ENCODE measurements at places on chromosomes 6 and 20. TPM values are rescaled to one million over a fixed set of nuclear protein-coding genes. Genes with fewer than 3 reads are reported as not detected.

- DNase-seq, result no peak
- no peaks in the 10 kb centered on the region for H3K27me3 ChIP-seq
- H3K4me1 ChIP-seq, result peaks cover 14% of the 10 kb centered on the region
- H3K36me3 ChIP-seq, result peaks cover 28% of the 10 kb centered on the region
- no peak overlapping the region for H3K27ac ChIP-seq
Measured at GRCh38 chr20:25483431-25484132, 76.1 kb downstream of the GINS1 start.

Gene CRYBG1
- 1.3 TPM for total RNA-seq

GRCh38 chr6:15107644-15108382, 138.1 kb upstream of the JARID2 start:
- no peaks in the 10 kb centered on the region for H3K36me3 ChIP-seq
- no peak overlapping the region for H3K4me3 ChIP-seq
- no peak for DNase-seq

Gene TRIM40
- total RNA-seq, result not detected

- no peak overlapping the region for H3K4me3 ChIP-seq
- no peaks in the 10 kb centered on the region for H3K36me3 ChIP-seq
- no peaks in the 10 kb centered on the region for H3K27me3 ChIP-seq
- no peak for DNase-seq
- H3K27ac ChIP-seq, result no peak overlapping the region
- H3K4me1 ChIP-seq, result no peaks in the 10 kb centered on the region
Measured at GRCh38 chr6:72824833-72825232, 203.0 kb downstream of the KCNQ5 start.

Gene SAPCD1
- total RNA-seq, result not detected

- DNase-seq, result no peak
- H3K4me1 ChIP-seq, result no peaks in the 10 kb centered on the region
- no peaks in the 10 kb centered on the region for H3K36me3 ChIP-seq
- no peak overlapping the region for H3K4me3 ChIP-seq
- H3K27ac ChIP-seq, result no peak overlapping the region
Measured at GRCh38 chr6:97656706-97657350, 373.8 kb upstream of the MMS22L start.

Gene PKIG
- total RNA-seq, result 172 TPM

- peaks cover 29% of the 10 kb centered on the region for H3K4me1 ChIP-seq
- DNase-seq, result no peak
Measured at GRCh38 chr20:63343460-63344445, 17.4 kb downstream of the CHRNA4 start.

GRCh38 chr6:7697820-7698623, 27.9 kb upstream of the BMP6 start:
- no peaks in the 10 kb centered on the region for H3K4me1 ChIP-seq
- no peak for DNase-seq
- peaks cover 19% of the 10 kb centered on the region for H3K27me3 ChIP-seq

- peak overlapping the region; percentile 96 for H3K27ac ChIP-seq
- no peaks in the 10 kb centered on the region for H3K36me3 ChIP-seq
- H3K4me1 ChIP-seq, result peaks cover 75% of the 10 kb centered on the region
Measured at GRCh38 chr20:63831646-63831992, 555 bp upstream of the ZBTB46 start.

DNA sequence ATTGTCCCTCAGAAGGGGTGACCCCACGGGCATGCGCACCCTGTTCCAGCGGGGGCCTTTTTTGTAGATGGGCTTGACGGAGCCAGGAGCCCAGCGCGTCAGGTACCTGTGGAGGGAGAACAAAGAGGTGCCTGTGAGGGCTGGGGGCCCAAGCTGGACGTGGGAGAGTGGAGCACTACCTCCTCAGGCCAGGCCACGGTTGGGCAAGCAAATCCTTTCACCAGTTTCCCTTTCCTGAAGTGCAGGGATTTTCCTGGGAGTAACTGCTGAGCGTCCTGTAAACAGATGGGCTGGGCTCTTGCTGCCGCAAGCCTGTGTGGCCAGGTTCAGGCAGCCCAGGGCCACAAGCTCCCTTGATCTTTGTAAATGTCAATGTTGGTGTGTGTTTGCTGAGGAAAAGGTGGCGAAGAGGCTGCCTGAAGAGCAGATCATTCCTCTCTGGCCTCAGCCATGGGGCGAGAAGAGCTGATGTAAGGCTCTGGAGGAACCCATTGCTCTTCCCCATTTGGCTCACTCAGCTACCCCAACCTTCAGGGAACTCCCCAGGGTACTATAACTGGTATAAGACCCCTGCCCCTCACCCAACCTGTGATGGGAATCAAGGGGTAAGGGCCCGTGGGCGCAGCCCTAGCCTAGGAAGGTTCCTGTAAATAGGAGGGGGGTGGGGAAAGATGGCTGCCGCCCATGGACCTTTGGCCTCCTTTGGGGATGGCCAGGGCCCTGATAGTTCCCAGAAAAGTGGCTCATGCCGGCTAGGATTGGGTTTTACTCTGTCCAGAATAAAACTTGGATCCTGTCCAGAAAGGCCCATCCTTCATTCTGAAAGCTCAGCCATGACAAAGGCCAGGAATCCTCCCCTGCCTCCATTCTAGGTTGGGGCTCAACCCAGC, 15.5 kb downstream of the MRPS18A start:
- peaks cover 70% of the 10 kb centered on the region for H3K36me3 ChIP-seq
- H3K27me3 ChIP-seq, result no peaks in the 10 kb centered on the region
- peaks cover 76% of the 10 kb centered on the region for H3K4me1 ChIP-seq
- no peak for DNase-seq
- peak overlapping the region; percentile 89 for H3K27ac ChIP-seq
- no peak overlapping the region for H3K4me3 ChIP-seq

DNA sequence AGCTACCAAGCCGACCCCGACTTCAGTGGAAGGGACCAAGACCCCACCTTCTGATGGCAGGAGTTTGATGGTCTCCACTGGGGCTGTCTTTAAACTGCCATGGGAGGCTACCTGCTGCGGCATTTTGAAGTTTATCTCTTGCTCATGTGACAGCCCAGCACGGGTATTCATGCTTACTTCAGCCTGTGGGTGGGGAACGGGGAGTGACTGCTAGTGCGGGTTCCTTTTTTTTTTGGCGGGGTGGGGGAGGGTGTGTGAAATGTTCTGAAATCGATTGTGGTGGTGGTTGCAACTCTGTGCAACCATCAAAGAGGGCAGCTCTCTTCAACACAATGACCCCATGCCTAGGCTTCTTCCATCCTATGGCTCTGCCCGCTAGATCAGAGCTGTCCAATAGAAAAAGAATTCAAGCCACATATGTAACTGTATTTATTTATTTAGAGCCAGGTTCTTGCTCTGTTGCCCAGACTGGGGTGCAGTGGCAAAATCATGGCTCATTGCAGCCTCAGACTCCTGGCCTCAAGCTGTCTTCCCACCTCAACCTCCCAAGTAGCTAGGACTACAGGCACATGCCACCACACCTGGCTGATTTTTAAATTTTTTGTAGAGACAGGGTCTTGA, 53.7 kb downstream of the PPP1R16B start:
- DNase-seq, result no peak
- no peak overlapping the region for H3K27ac ChIP-seq
- peaks cover 4% of the 10 kb centered on the region for H3K4me1 ChIP-seq
- peaks cover 2% of the 10 kb centered on the region for H3K27me3 ChIP-seq
- H3K36me3 ChIP-seq, result no peaks in the 10 kb centered on the region
- no peak overlapping the region for H3K4me3 ChIP-seq

GRCh38 chr6:54087721-54088120, 23.5 kb upstream of the MLIP start:
- no peak for DNase-seq
- no peaks in the 10 kb centered on the region for H3K27me3 ChIP-seq

- no peaks in the 10 kb centered on the region for H3K36me3 ChIP-seq
- peaks cover 67% of the 10 kb centered on the region for H3K27me3 ChIP-seq
- H3K4me3 ChIP-seq, result no peak overlapping the region
- no peak overlapping the region for H3K27ac ChIP-seq
- no peaks in the 10 kb centered on the region for H3K4me1 ChIP-seq
Measured at GRCh38 chr6:39263303-39264037, 34.2 kb upstream of the KCNK5 start.

Gene RAD21L1
- total RNA-seq, result not detected

DNA sequence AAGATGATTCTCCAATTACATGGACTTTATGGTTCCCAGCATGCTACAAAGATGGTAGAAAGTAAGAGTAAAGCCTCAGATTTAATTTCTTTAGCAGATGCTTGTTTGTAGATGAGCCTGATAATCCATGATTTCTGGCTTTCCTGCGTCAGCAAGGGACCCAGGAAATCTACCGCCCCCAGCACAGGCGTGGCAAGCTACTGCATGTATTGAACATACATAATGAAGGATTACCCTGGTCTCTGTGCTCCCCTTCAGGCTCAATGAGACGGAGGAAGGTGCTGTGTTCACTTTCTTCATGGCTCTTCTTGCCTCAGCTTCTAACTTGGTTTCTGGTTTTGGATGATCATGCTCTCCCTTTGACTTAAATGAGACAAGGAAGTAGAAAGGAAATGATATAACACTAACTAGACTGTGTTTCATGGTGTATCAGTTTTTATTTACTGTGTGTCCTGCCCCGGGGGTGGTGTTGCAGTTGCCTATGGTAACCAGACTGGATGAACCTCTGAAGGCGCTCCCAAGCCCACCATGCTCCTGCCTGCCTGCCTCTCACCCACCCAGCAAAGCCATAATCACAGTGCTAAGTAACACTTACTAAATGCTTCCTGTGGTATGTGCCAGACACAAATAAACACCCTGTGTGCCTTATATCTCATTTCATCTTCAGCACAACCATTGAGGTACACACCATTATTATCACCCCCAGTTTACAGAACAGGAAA, 17.9 kb downstream of the GCM1 start:
- H3K27ac ChIP-seq, result no peak overlapping the region
- no peaks in the 10 kb centered on the region for H3K36me3 ChIP-seq
- peaks cover 52% of the 10 kb centered on the region for H3K27me3 ChIP-seq
- no peak for DNase-seq

- no peak overlapping the region for H3K27ac ChIP-seq
- peaks cover 76% of the 10 kb centered on the region for H3K27me3 ChIP-seq
- peak overlapping the region; percentile 64 for H3K4me3 ChIP-seq
- H3K36me3 ChIP-seq, result no peaks in the 10 kb centered on the region
- no peak for DNase-seq
Measured at GRCh38 chr6:26613689-26614683, 17.2 kb downstream of the ABT1 start.

Gene OPN5
- not detected for total RNA-seq

- H3K27ac ChIP-seq, result no peak overlapping the region
- no peak for DNase-seq
- H3K4me1 ChIP-seq, result no peaks in the 10 kb centered on the region
- no peaks in the 10 kb centered on the region for H3K27me3 ChIP-seq
- H3K36me3 ChIP-seq, result no peaks in the 10 kb centered on the region
- no peak overlapping the region for H3K4me3 ChIP-seq
Measured at GRCh38 chr6:169533301-169534038, 168.4 kb downstream of the WDR27 start.

Gene BEND3
- 1.5 TPM for total RNA-seq

- no peak for DNase-seq
- H3K27me3 ChIP-seq, result no peaks in the 10 kb centered on the region
- peak overlapping the region; percentile 96 for H3K4me3 ChIP-seq
- H3K36me3 ChIP-seq, result peaks cover 26% of the 10 kb centered on the region
- H3K27ac ChIP-seq, result peak overlapping the region; percentile 93
- H3K4me1 ChIP-seq, result peaks cover 21% of the 10 kb centered on the region
Measured at GRCh38 chr6:3117912-3118352, 579 bp upstream of the BPHL start.

- H3K4me1 ChIP-seq, result peaks cover 47% of the 10 kb centered on the region
- no peak for DNase-seq
- H3K4me3 ChIP-seq, result no peak overlapping the region
Measured at GRCh38 chr20:46122516-46123481, 4.7 kb downstream of the CD40 start.

Gene PLN
- 2,329 TPM for total RNA-seq

Gene BHLHE23
- not detected for total RNA-seq

Gene CHRNA4
- 0.38 TPM for total RNA-seq

DNA sequence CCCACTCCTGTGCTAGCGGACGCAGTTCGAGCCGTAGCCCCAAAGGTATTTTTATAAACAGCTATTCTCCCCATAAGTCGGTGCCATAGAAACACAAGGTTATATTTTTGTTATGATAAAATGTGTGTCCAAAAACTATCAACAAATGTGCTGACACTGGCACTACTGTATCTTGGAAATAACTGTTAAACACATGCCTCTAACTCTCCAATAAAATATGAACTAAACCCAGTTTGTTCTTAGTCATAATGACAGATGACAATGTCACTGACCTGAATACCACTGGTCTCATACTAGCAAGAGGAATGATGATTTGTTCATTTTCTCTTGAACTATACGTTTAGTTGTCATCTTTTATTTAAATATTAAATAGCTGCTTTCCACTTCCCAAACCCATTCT, 51.4 kb upstream of the NUP153 start:
- H3K4me1 ChIP-seq, result no peaks in the 10 kb centered on the region
- no peak for DNase-seq
- no peak overlapping the region for H3K4me3 ChIP-seq
- no peak overlapping the region for H3K27ac ChIP-seq

GRCh38 chr20:40275738-40276137, 413.3 kb downstream of the MAFB start:
- H3K4me1 ChIP-seq, result peaks cover 23% of the 10 kb centered on the region
- no peak overlapping the region for H3K4me3 ChIP-seq
- no peak for DNase-seq
- no peak overlapping the region for H3K27ac ChIP-seq

Gene TRIM38
- total RNA-seq, result 2.2 TPM

Measured in left ventricle myocardium inferior (tissue), 1 donor.